Mammary epithelial cell (primary cell): ENCODE measurements at places on chromosomes 4 and X. TPM values are rescaled to one million over a fixed set of nuclear protein-coding genes. Genes with fewer than 3 reads are reported as not detected.

CSAG1 gene
- polyA plus RNA-seq, result not detected

FREM3 gene
- not detected for polyA plus RNA-seq

AMOT gene
- polyA plus RNA-seq, result 0.03 TPM

UBA6 gene
- 143 TPM for polyA plus RNA-seq

ARMCX5 gene
- polyA plus RNA-seq, result 10.8 TPM

DUSP9 gene
- polyA plus RNA-seq, result 0.59 TPM

RENBP gene
- polyA plus RNA-seq, result not detected

BGN gene
- polyA plus RNA-seq, result 0.48 TPM

ZCCHC18 gene
- polyA plus RNA-seq, result 1.5 TPM

BEX1 gene
- 0.09 TPM for polyA plus RNA-seq

NXF2B gene
- polyA plus RNA-seq, result not detected
